ENCODE measurements at places on chromosomes 5 and 9. TPM values are rescaled to one million over a fixed set of nuclear protein-coding genes. Genes with fewer than 3 reads are reported as not detected.
A peak's percentile ranks its signal among the peaks of the same experiment; 100 is the strongest.

Gene IGIP
- 2.8 TPM for total RNA-seq

Gene ECPAS
- 102 TPM for total RNA-seq

Gene FBXO4
- 16.8 TPM for total RNA-seq

Gene ZBTB6
- 11.6 TPM for total RNA-seq

Gene ZNF618
- total RNA-seq = 0.19 TPM

Gene FRMD3
- 0.30 TPM for total RNA-seq

Gene STOML2
- 258 TPM for total RNA-seq

Gene AQP7
- total RNA-seq = not detected

Gene REEP2
- total RNA-seq = 3.5 TPM

Gene NUTM2G
- total RNA-seq = not detected

Gene TEX48
- 0.56 TPM for total RNA-seq

Gene FOXE1
- total RNA-seq = not detected

DNA sequence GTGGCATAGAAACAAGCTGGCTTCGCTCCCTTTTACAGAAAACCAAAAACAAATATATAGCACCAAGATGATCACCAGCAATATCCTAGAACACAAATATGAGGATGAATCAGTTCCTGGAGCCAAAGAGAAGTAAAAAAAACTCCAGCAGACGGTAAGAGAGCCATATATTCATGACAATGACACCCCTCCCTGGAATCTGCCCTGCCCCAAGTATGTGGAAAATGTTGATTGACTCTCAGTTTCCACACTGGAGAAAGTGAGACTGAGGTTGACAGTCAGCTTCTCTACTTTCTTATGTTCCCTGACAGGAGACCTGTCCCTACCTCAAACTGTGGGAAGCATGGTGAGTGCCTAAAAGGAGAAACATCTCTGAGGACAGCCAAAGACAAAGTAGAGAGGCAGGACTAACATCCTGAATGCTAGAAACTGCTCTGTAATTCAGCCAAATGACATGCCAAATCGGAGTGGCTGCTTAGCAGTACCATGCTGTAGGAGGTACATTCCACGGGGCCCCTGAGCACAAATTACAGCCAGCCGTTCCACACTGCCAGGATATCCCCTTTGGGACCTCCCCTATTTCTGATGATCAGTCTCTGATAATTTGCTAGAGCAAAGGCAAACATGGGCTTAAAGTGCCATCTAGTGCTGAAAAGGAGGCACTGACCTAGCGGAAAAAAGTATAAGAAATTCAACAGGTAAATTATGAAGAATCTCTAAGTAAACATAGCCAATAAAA, 424.0 kb upstream of the RGMB start:
- no peak overlapping the region for H3K4me3 ChIP-seq
- no peaks in the 10 kb centered on the region for H3K4me1 ChIP-seq
- no peaks in the 10 kb centered on the region for H3K36me3 ChIP-seq
- no peak overlapping the region for H3K27ac ChIP-seq
- no peak for DNase-seq

- no peak overlapping the region for H3K27ac ChIP-seq
- peaks cover 36% of the 10 kb centered on the region for H3K4me1 ChIP-seq
- DNase-seq = no peak
- peaks cover 76% of the 10 kb centered on the region for H3K27me3 ChIP-seq
These were observed 2.6 kb downstream of the EBF1 start for GRCh38 chr5:159096924-159097783.

DNA sequence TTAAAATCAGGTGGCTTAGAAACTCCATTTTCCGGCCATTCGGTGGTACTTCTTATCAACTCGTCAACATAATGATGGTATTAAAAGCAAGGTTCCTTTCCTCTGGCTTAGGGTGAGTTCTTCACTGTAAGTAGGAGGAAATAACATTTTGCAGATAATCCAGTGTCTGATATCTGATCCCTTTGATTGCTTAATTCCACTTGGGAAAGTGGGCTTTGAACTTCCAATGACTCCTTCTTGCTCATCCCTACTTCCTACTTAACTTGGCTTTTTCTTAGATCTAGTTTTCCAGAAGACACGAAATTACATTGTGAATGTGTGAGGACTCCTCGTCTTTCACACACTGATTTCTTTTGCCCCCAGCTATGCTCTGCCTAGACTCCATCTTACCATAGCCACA, 31.5 kb downstream of the DDX31 start:
- peak overlapping the region; percentile 55 for H3K27ac ChIP-seq
- peaks cover 46% of the 10 kb centered on the region for H3K36me3 ChIP-seq
- DNase-seq = no peak
- no peaks in the 10 kb centered on the region for H3K27me3 ChIP-seq
- H3K4me1 ChIP-seq = no peaks in the 10 kb centered on the region

DNA sequence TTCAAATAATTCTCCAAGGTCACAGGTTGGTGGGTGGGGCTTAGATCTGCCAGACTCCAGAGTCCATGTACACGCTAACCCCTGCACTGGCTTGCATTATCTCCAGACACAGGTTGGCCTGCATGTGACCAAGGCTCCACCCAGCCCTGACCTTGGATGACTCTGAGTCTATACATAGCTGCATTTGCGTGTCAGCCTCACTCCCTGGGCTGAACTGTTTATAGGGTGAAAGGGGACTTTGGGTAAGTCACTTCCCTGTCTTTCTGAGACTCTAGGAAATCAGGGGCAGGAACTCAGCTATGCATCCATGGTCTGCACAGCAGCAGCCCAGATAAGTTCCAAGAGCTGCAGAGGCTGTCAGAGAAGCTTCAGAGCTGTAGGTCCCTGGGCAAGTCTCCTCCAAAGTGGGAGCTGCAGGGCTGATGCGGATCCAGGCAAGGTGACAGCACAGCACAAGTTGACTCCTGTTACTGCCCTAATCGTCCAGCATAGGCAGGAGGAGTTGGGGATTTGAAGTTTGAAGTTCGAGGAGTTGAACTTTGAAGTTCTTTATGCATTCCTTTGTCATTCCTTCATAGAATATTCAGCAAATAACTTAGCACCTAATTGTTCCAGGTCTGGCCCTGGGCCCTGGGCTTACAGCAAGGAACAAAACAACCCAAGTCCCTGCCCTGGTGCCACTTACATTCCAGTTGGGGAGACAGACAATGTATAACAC, 53.4 kb downstream of the SLC22A5 start:
- peak; percentile 68 for DNase-seq
- no peak overlapping the region for H3K4me3 ChIP-seq
- no peaks in the 10 kb centered on the region for H3K27me3 ChIP-seq
- H3K4me1 ChIP-seq = peaks cover 91% of the 10 kb centered on the region
- H3K36me3 ChIP-seq = peaks cover 48% of the 10 kb centered on the region

DNA sequence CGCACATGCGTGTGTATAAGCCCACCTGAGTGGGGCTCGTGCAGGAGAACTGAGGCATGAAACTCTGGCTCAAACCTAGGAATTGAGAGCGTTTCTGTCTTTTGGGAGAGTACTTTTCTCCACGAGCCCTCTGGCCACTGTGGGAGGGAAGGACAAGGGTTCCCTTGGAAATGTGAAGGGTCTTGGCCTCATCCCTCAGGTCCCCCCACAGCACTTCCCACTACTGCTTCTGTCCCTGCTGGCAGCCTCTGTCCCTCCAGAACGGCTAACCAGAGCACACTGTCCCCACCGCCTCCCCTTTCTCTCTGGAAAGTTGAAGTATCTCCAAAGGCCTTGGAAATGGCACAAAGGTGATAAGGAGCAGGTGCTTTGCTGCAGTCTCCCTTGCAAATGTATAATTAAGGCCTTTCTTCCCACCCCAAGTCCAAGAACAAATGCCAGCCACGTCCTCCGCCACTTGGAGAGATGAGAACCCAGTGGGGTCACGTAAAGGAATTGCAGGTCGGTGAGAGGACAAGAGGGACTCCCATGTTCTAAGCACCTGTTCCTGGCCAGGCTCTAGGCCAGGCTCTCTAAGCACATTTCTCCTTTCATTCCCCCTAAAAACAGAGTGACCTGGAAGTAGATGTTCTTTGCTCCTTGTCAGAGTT, 107.9 kb upstream of the LMX1B start:
- no peaks in the 10 kb centered on the region for H3K4me1 ChIP-seq
- peaks cover 16% of the 10 kb centered on the region for H3K27me3 ChIP-seq
- H3K4me3 ChIP-seq = no peak overlapping the region

DNA sequence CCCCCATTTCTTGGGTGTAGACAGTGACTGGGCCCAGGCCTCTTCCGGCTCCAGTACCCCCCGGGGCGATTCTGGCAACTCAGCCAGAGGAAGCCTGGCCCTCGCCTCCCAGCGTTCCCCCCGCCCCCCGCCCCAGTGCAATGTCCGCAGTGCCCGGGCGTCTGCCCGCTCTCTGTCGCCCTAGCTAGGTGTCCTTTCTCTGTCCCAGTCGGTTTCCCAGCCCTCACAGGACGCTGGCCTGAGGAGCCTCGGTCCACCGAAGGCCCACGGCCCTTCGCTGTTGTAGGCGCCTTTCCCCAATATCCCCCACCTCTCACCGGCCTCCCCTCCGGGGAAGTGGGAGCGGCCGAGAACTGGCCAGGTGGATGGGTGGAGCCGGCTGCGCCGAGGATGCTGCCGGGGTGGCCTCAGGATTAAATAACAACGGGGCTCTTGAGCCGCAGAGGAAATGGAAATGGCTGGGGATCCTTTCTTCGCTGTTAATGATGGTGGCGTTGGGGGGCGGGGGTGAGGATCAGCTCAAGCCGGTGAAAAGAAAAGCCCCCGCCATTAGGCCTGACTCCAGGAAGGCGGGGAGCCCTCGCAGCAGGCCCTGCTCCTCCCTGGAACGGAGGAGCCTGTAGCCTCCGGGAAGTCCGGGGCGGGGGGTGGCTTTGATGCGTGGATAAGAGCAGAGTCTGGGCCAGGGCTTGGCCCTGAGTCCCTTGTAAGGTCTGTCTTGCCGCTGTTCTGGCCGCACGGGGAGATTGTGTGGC, 1.1 kb upstream of the SPRY4 start:
- peaks cover 49% of the 10 kb centered on the region for H3K27me3 ChIP-seq
- H3K36me3 ChIP-seq = peaks cover 1% of the 10 kb centered on the region
- peak overlapping the region; percentile 80 for H3K27ac ChIP-seq
- H3K4me1 ChIP-seq = peaks cover 24% of the 10 kb centered on the region
- H3K4me3 ChIP-seq = peak overlapping the region; percentile 89

GRCh38 chr5:137703565-137703964, 32.3 kb downstream of the KLHL3 start:
- DNase-seq = no peak
- H3K27ac ChIP-seq = no peak overlapping the region
- no peaks in the 10 kb centered on the region for H3K27me3 ChIP-seq
- H3K4me3 ChIP-seq = no peak overlapping the region
- H3K4me1 ChIP-seq = no peaks in the 10 kb centered on the region

GRCh38 chr5:170056561-170057267, 49.0 kb upstream of the FOXI1 start:
- no peak for DNase-seq
- peaks cover 83% of the 10 kb centered on the region for H3K36me3 ChIP-seq
- no peaks in the 10 kb centered on the region for H3K27me3 ChIP-seq

DNA sequence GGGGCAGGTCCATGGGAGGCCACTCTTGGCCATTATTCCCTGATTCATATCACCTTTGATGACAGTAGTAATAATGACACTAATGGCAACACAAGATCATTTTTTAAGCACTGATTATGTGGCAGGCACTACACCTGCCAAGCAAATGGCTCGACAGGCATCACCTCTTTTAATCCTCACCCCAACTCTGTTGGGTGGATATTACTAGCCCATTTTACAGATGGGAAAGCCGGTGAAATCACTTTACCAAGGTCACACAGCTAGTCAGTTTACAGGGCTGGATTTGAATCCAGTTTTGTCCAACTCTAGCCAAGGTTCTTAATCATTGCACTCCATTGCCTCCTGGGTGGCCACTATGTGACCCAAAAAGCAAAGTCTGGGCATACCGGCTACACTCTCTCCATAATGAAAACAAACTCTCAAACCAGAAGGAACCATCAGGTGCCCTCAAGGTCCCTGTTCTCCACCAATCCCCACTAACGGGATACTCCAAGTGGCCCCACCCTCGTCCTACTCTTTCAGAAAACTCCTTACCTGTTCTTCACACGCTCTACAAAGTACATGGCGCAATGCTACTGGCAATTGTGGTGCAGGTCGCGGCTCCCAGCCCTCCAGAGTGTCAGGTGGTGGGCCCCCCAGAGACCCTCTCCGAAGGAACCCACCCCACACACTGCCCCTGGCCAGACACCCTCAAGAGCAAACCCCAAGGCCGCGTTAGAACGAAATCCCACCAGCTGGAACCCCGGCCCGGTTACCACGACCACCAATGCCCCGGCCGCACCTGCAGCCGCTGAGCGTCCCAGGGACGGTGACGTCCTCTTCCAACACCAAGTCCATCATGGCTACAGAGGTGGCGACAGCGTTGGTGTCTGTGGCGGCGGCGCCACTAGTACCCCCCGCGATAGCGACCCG, 572 bp downstream of the CDK5RAP2 start:
- DNase-seq = no peak
- peaks cover 37% of the 10 kb centered on the region for H3K4me1 ChIP-seq
- H3K27ac ChIP-seq = peak overlapping the region; percentile 94
- peaks cover 20% of the 10 kb centered on the region for H3K36me3 ChIP-seq

DNA sequence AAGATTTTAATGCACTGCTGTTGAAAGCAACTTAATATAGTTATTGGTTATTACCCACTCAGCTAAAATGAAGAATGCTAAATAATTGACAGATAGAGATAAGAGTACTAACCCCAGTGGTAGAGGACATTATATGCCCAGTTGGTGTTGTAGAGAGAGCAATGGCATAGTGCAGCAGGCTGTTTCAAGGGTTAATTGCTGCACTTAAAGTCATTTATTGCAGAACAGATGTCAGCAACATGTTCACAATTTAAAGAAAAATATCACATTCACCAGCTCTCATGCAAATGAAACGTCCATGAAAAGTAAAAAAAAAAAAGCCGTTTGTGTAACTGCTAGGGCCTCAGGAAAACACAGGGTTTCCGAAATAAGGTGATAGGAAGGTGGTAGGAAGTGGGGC, 254.6 kb downstream of the MTRR start:
- DNase-seq = no peak
- no peaks in the 10 kb centered on the region for H3K36me3 ChIP-seq
- no peak overlapping the region for H3K27ac ChIP-seq
- no peaks in the 10 kb centered on the region for H3K27me3 ChIP-seq
- no peak overlapping the region for H3K4me3 ChIP-seq

- no peaks in the 10 kb centered on the region for H3K4me1 ChIP-seq
- no peak overlapping the region for H3K27ac ChIP-seq
- peak; percentile 84 for DNase-seq
- no peaks in the 10 kb centered on the region for H3K36me3 ChIP-seq
- peaks cover 9% of the 10 kb centered on the region for H3K27me3 ChIP-seq
These were observed 52.6 kb upstream of the ARAP3 start for GRCh38 chr5:141734501-141735229.

GRCh38 chr5:40623480-40624420, 56.0 kb upstream of the PTGER4 start:
- peak overlapping the region; percentile 7 for H3K27ac ChIP-seq
- H3K4me1 ChIP-seq = peaks cover 21% of the 10 kb centered on the region
- peaks cover 2% of the 10 kb centered on the region for H3K36me3 ChIP-seq
- no peak overlapping the region for H3K4me3 ChIP-seq

DNA sequence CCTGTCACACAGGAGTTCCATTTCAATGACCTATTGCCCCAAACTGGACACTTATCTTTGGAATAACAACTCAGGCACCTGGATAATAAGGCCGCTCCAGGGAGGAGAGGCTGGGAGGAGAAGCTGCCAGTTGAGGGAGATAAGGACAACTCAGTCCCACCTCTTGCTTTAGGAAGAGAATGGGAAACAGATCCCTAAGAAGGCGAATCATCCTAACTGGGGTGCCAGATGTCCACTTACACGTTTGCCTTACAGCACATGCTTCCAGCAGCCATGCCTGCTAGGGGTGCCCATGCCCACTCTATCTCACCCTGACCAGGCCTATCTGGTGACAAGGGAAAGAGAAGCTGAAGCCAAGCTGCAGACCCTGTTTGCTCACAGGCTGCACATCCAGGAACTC, 6.5 kb downstream of the HK3 start:
- peaks cover 2% of the 10 kb centered on the region for H3K4me1 ChIP-seq
- DNase-seq = no peak
- H3K27me3 ChIP-seq = peaks cover 5% of the 10 kb centered on the region
- H3K36me3 ChIP-seq = no peaks in the 10 kb centered on the region
